ENCODE measurements at places on chromosomes 16 and 17.

DNA sequence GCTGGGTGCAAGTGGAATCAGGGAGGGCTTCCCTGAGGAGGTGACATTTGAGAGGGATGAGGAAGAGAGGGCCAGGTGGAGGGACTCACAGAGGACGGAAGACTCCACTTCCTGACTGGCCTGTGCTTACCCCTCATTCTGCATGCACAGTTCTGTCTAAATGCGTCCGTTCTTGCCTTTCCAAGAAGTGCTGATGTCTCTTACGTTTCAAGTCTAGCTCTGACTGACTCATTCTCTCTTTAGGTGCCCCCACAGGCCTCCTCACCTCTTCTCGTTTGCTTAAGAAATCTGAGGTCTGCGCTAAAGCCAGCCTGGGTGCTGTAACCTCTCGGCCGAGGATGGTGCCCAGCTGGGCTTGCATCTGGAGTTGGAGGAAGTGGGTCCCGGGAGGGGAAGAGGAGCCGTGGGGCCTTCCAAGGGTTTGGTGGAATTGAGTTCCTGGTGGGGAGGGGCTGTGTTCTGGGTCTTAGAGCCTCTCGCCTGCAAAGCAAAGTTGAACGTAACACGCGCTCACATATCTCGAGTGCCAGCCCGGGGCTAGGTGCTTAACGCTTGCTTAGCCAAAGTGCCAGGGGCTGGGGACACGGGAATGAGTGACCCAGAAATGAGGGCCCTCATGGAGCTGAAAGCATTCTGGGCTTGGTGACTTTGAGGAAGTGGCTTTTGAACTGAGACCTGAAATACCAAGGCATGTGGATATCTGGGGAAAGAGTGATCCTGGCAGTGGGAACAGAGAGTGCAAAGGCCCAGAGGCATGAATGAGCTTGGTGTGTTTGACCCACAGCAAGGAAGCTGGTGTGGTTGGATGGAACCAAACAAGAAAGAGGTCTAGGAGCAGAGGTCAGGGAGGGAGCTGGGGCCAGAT is 4.8 kb downstream of the IL4R start:
- DNase-seq = peak; percentile 82

- DNase-seq = no peak
Observed at GRCh38 chr17:62628831-62629555, 1.5 kb downstream of the MRC2 start.

GRCh38 chr17:63946440-63947363 is 14.6 kb upstream of the CD79B start:
- peak; percentile 88 for DNase-seq

DNA sequence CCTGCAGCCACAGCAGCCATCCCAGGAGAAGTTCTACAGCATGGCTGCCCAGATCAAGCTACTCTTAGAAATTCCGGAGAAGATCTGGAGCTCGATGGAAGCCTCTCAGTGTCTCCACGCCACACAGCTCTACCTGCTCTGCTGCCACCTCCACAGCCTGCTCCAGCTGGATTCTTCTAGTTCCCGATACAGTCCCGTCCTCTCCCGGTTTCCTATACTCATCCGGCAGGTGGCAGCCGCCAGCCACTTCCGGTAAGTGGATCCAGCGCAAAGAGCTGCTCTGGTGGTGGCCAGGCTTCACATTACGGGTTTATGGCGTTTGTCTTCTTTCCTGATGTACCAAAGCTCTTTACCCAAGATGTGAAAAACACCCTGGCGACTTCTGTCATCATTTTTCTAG is 3.6 kb downstream of the COG1 start:
- no peak for DNase-seq

- peak; percentile 87 for DNase-seq
Observed at GRCh38 chr16:85303354-85303883, 191.1 kb upstream of the CIBAR2 start.

DNA sequence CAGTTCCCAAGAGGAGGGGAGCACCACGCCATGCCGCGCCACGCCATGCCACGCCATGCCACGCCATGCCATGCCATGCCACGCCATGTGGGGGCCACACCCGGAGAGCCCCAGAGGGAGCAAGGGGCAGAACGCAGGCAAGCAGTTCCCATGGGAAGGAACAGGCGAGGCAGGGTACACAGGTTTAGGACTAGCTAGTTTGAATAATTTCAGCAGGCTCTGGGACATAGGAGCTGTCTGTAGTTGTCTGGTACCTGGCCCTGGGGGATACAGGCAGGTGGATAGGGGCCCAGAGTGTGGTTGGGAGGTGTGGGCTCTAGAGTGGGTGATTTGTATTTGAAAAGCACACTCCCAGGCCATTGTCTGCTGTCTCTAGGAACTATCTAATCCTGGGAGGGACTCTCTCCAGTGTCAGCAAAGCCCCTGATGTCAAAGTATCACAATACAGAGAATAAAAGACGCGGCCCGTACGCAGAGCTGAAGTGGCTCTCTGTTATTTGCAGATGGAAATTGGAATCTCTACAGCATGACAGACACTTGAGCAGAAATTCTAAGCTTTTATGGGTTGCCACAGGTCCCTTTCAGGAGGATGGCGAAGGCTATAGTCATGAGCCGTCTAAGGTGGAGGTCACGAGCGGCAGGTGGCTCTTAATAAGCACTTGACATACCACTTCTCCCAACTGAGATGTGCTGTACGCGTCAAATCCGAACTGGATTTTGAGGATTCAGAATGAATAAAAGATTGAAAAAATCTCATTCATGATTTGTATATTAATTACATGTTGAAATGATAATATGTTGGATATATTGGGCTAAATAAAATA is 220.8 kb upstream of the TNRC6C start:
- no peak for DNase-seq

DNA sequence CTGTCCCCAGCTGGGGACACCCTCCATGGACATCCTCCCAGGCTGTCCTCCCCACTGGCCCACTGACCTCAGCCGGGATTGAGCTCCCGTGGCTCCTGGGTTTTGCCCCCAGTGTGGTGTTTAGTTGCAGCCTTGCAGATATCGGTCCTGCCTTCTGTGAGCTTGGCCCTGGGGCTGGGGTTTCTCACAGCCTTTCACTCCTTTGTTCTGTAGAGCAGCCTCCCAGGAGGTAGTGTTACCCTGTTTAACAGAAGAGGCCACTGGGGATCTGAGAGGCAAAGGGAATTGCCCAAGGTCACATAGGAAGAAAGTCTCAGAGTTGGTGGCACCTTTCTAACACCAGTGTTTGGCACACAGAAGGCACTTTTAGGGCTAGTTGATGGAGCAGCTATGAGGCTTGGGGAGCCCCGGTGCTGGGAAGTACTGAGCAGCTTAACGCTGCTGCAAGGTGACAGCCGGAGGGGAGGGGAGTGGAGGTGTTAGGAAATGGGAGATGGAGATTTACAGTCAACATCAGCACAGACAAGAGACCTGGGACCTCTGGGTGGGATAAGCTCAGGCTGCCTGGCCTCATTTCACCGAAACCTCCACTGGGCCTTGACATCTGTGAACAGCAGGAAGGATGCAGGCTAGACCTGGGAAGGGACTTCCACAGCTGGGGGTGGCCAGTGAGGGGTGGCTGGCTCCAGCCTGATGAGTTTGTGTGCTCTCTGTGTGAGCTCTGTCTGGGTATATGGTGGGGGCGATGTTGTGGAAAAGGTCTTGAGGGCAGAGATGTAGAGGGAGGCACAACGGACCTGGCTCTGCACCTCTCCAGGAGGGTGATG is 26.1 kb downstream of the CACNA1G start:
- DNase-seq = no peak

- no peak for DNase-seq
Observed at GRCh38 chr17:17815436-17816200, 21.2 kb downstream of the SREBF1 start.

GRCh38 chr17:56756536-56756935 is 77.2 kb downstream of the C17orf67 start:
- no peak for DNase-seq

DNA sequence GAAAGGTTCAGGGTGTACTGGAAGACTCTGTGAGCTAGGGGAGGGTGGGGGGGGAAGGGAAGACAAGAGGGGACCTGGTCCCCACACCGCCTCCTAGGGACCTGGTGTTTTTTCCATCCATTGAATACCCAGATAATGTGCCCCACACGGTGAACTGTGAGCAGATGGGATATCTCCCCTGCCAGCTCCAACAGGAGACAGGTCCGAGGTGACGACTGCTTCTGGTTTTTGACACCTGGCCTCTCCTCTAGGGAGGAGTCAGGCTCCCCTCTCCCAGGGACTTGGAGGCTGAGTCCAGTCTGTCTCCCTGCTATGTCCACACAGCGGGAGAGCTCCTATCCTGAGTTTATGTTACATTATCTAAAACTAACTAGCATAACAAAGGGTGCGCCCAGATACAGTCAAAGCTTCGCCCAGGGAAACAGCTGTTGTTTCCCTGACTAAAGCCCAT is 1.8 kb downstream of the MARVELD3 start:
- no peak for DNase-seq

All from stimulated activated effector memory CD8-positive, alpha-beta T cell treated with anti-CD3 and anti-CD28 coated beads, Interleukin-12 subunit alpha, Interleukin-12 subunit beta, amount 100 ng/mL, for 72 hours (primary cell).